ENCODE measurements at places on chromosomes 7 and 10.

GRCh38 chr7:138902161-138902560, 79.0 kb downstream of the KIAA1549 start:
- DNase-seq, result peak; percentile 17

GRCh38 chr7:112282476-112283188, 76.1 kb downstream of the ZNF277 start:
- no peak for DNase-seq

GRCh38 chr10:122486406-122487080, 25.2 kb downstream of the HTRA1 start:
- DNase-seq, result no peak

DNA sequence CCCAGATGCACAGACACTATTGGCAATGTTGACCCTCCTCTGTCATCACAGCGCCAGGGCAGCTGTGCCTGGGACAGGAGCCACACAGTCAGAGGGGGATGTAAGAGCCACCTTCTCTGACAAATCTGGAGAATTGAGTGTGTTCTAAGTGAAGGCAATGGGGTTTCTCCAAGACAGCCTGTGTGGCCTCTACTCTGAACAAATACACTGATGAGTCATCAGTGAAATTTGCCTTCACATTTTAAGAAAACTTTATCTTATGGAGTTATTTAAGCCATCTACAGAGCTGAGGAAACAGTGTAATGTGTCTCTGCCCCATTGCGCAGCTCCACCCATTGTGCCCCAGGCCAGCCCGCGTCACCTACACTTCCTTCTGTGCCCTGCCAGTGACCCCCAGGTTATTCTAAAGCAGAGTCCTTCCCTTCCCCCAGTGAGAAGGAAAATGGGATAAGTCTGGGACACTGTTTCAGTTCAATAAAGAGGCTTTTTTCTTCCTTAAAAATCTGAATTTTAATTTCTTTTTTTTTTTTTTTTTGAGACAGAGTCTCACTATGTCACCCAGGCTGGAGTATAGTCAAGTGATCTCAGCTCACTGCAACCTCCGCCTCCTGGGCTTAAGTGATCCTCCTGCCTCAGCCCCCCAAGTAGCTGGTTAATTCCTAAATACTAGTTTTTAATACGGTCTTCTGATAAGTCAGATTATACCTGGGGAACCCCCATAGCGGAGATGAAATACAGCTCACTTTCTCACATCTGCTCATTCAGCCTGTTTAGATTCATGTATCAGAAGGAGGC, 21.8 kb downstream of the AKR1E2 start:
- DNase-seq, result no peak
